Activated CD8-positive, alpha-beta memory T cell treated with anti-CD3 and anti-CD28 coated beads, Interleukin-2, amount 50 U/mL, for 4 hours (primary cell): ENCODE measurements at places on chromosomes 16 and 17.
A peak's percentile ranks its signal among the peaks of the same experiment; 100 is the strongest.

DNA sequence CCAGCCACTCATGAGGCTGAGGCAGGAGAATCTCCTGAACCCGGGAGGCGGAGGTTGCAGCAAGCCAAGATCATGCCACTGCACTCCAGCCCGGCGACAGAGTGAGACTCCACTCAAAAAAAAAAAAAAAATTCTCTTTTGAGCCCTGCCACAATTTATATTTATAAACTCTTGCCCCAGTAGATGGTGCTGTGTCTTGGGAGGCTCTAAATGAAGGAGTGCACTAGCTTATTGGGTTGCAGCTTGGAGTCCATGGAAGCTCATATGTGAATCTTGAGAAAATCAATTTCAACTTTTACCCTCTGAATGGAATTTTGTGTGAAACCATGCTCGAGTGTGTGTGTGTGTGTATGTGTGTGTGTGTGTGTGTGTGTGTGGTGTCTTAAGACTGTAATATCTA, 420.1 kb downstream of the HS3ST4 start:
- no peak for DNase-seq

DNA sequence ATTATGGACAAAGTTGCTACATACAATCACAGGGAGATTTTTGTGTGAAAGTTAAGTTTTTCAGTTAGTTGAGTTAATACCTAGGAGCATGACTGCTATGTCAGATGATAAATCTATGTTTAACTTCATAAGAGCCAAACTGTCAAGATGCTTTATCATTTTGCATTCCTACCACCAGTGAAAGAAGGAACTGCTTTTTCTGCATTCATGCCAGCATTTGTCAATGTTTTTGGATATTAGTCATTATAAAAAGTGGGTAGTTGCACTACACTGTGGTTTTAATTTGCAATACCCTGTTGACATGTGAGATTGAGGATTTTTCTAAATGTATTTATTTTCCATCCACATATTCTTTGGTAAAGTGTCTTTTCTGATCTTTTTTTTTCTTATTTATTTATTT, 434.0 kb upstream of the MON1B start:
- DNase-seq, result no peak

DNA sequence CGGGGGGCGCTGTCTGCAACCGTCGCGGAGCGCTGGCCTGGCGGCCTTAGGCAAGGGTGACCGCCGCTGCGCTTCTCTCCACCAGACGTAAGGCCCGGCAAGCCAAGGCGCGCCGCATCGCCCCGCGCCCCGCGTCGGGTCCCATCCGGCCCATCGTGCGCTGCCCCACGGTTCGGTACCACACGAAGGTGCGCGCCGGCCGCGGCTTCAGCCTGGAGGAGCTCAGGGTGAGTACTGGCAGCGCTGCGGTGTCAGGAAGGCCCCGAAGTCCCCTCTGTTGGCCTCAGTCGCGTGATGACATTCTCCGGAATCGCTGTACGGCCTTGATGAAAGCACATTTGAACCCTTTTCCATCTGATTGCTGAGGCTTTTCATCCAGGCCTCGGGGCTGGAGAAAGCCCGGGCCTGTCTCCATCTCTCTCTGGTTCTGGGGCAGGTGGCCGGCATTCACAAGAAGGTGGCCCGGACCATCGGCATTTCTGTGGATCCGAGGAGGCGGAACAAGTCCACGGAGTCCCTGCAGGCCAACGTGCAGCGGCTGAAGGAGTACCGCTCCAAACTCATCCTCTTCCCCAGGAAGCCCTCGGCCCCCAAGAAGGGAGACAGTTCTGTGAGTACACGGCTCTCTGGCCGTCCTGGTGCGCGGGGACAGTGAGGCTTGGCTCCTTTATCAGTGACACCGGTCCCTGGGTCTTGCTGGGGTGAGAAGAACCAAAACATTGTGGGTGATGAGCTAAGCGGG, 831 bp downstream of the RPL13 start:
- no peak for DNase-seq

- DNase-seq, result peak; percentile 34
Observed at GRCh38 chr17:61837175-61838051, 25.9 kb downstream of the BRIP1 start.

DNA sequence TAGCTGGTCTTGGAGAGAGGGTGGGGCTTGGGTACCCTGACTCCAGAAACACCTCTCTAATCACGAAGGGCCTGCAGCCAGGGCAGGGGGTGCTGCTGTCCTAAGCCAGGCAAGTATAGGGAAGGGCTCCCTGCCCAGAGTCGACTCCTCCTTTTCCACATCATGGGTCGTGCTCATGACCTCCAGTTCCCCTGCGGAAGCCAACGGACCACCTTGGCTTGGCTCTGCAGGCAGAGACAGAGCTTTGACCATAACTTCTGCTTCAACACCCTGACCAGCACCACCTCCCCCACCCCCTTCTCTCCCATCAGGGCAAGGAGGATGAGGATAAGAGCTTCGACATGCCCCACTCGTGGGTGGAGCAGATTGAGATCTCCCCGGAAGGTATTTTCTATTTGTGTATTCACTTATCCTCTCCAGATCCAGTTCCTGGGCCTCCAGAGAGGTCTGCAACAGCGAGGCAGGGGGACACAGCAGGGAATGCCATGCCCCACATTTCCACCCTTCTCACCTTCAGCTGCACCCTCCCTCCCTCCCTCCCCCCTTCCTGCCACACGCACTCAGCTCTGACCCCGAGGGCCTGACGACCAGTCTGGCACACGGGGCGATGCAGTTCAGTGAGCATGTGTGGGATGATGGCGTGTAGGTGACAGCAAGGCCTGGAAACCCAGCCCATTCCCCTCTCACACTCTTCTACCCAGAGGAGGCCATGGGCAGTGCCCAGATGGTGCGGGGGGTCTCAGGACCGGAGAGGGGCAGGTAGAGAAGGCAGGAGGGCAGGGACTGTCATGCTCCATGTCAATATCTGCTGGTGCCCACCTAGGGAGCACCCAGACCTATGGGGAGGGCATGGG, 14.0 kb upstream of the KATNB1 start:
- no peak for DNase-seq

DNA sequence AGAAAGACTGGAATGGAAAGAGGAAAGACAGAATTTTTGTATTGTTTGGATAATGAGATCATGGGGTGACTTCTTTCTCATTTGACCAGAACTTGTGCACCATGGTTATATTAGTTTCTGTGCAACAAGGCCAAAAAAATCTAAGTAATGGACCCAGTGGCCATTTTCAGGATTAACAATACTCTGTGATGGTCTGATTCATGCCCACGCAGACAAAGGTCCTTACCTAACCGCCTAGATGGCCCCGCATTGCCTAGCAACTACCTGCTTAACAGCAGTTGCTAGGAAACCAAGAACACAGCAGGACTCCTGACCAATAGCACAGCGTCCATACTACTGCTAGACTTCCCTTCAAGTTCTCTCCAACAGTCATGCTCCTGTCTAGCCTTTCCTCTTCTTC, 22.4 kb downstream of the MIS12 start:
- no peak for DNase-seq

DNA sequence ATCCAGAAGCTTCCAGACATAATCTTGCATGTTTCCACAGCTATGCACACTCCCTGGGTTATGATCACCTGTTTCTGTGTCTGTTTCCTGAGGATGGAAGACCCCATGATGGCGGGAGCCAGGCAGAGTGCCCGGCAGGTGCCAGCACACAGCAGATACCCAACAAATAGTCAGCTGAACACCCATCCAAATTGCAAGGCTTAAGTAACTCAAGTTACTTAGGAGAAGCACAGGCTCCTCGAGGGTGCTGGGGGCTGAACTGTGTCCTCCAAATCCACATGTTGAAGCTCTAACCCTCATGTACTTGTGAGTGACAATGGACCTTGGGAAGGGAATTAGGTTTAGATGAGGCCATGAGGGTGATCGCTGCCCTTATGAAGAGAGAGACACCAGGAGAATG, 79.5 kb upstream of the DOC2B start:
- DNase-seq, result no peak

DNA sequence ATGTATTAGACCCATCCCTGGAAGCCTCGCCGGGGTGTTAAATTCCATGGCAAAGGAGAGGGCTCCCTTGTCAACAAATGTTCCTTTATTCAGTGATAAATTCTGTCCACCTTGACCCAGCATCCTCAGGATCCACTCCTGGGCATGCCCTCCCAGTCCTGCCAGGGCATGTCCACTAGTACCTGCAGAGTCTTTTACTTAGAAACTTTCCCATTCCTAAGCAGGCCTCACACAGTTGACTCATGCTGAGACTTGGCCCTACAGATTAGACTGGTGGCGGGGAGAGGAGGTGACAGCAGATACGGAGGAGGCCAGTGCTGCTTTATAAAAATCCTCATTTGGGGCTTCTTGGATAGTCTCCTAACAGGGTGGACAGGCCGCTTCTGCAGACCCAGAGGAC, 88.8 kb downstream of the CYLD start:
- DNase-seq, result no peak

GRCh38 chr17:47230864-47231263, 21.7 kb downstream of the MYL4 start:
- DNase-seq, result no peak

DNA sequence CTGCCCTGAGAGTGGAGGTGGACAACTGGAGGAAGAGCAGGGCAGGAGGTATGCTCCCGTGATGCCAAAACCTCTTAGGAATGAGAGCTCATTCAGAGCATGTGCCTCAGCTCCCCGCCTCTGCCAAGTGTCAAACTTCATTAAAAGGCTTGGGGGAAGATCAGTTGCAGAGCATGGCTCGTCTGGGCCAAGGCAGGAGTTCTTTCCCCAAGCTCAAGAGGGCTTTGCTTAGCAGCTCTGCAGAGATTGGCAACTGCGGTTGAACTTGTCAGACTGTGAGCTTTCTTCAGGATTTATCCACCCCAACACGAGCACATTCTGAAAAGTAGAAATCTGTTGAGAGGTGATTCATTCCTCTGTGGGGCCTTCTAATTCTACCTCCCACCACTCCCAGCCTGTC, 248.1 kb downstream of the HS3ST3A1 start:
- no peak for DNase-seq

GRCh38 chr17:77429969-77430752, 289.4 kb downstream of the SEC14L1 start:
- DNase-seq, result peak; percentile 89

DNA sequence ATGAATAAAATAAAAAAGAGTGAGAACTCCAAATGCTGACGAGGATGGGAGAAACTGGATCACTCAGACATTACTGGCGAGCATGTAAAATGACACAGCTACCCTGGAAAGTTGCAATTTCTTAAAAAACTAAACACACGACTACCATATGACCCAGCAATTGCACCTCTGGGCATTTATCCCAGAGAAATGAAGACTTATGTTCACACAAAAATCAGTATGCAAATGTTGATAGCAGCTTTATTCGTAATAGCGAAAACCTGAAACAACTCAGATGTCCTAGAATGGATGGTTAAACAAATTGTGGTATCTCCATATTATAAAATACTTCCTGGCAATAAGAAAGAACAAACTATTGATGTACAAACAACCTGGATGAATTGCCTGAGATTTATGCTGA, 357.2 kb upstream of the ASIC2 start:
- no peak for DNase-seq

GRCh38 chr17:79850571-79851460, 11.6 kb upstream of the CBX4 start:
- DNase-seq, result no peak

GRCh38 chr17:42097691-42098631, at the start of gene ZNF385C:
ZNF385C (minus strand) TSS chr17:42098473; CDS start chr17:42063056, 35,417 bp downstream.
- peak; percentile 57 for DNase-seq

- DNase-seq, result no peak
Observed at GRCh38 chr16:12406158-12406557, 397.5 kb downstream of the CPPED1 start.

GRCh38 chr17:65074778-65075250, 18.3 kb upstream of the GNA13 start:
- DNase-seq, result no peak

- DNase-seq, result no peak
Observed at GRCh38 chr16:88886845-88887521, 20.5 kb upstream of the PABPN1L start.

- DNase-seq, result no peak
Observed at GRCh38 chr17:62644487-62645173, 17.2 kb downstream of the MRC2 start.

DNA sequence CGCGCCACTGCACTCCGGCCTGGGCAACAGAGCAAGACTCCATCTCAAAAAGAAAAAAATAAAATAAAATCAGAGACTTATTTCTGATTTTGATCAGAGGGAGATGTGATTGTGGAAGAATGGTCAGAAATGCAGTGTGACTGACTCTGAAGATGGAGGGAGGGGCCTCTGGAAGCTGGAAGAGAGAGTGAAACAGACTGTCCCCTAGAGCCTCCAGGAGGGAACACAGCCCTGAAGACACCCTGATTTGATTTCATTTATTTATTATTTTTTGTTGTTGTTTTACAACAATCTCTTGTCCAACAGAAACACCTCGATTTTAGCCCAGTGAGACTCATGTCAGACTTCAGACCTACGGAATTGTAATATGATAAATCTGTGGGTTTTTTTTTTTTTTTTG, 26.1 kb downstream of the BCL7C start:
- no peak for DNase-seq

GRCh38 chr16:10169904-10170410, 12.3 kb downstream of the GRIN2A start:
- no peak for DNase-seq

GRCh38 chr16:7714775-7715174, 382.1 kb downstream of the RBFOX1 start:
- no peak for DNase-seq

DNA sequence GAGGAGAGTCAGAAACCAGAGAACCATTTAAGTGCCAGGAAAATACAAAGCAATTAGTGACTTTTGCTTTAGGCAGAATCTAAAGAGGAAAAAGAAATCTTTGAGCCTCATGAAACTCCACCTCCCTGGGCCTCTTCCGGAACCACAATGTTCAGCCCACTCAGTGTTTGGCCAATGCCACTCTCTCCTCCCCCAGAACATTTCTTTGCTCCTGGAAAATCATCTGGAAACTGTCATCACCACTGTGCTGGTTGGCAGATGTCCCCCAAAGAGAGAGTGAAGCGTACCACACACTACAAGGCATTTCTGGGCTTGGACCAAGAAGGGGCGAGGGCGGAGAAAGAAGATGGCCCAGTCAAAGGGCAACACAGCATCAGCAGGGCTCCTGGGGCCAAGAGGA, 7.1 kb upstream of the SOX9 start:
- no peak for DNase-seq

DNA sequence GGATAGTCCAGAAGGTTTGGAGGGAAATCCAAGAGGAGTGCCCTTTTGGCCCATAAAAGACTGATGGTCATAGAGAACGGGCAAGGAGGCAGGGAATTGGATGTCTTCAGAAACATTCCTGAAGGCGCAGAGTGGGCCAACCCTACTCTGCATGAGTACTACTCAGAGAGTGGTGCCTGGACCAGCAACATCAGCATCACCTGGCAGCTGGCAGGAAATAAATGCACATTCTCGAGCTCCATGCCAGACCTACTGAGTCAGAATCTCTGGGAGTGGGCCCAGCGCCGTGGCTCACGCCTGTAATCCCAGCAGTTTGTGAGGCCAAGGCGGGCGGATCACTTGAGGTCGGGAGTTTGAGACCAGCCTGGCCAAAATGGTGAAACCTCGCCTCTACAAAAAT, 27.1 kb upstream of the SLC39A11 start:
- DNase-seq, result no peak
